ENCODE measurements at places on chromosomes 12 and 14.
A peak's percentile ranks its signal among the peaks of the same experiment; 100 is the strongest.

GRCh38 chr12:29743801-29744200, 39.9 kb downstream of the TMTC1 start:
- DNase-seq: no peak

GRCh38 chr12:46462641-46463355, 90.2 kb upstream of the SLC38A2 start:
- no peak for DNase-seq

DNA sequence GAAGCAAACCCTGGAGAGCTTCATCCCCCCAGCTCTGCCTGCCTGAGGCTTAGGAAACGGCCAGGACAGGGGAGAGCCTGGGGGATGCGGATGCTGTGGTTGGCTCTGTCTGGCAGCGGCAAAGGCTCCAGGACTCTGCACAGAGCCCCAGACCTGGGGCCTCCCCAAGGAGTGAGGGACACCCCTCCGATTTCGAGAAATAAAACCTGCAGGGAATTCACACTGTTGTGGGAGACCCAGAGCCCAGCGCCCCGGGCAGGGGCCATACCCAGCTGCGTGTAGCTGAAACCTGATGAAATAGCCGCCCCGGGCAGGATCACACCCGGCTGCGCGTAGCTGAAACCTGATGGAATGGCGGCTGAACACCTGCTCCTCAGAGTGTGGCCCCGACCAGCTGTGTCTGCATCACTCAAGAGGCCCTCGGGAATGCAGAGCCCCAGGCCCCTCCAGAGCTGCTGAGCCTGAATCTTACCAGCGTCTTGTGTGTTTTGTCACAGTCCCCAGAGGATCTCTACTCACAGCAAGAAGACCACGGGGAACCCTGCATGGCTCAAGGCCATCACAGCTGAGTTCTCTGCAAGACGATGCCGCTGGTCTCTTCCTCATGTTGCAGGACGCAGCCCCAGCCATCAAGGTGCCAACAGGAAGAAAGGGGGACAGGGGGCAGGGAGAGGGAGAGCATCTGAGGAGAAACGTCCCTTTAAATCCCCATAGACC, 46.5 kb upstream of the GALNT9 start:
- DNase-seq: no peak

- no peak for DNase-seq
Observed at GRCh38 chr14:36068777-36069534, 107.6 kb downstream of the PTCSC3 start.

- no peak for DNase-seq
Observed at GRCh38 chr12:107903341-107904061, 129.0 kb downstream of the ASCL4 start.

- no peak for DNase-seq
Observed at GRCh38 chr12:2503762-2504161, 291.0 kb upstream of the FKBP4 start.

GRCh38 chr12:29547151-29547632, 49.7 kb upstream of the OVCH1 start:
- no peak for DNase-seq

DNA sequence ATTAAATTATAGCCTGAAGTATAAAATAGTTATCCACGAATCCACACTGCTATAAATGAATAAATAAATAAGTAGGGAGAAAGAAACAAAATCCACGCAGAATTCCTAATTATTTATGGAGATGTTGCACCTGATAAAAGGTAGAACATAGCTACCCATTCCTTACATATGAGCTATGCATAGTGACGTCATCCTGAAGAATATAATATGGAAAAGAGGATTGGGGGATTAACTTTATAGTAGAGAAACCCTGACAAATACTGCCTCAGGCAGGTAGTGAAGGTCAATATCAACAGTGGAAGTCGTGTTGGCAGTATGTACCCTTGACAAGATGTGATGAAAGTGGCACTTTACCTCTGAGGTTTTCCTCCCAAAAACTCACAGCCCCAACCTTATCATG, 82.5 kb downstream of the PLCZ1 start:
- no peak for DNase-seq

DNA sequence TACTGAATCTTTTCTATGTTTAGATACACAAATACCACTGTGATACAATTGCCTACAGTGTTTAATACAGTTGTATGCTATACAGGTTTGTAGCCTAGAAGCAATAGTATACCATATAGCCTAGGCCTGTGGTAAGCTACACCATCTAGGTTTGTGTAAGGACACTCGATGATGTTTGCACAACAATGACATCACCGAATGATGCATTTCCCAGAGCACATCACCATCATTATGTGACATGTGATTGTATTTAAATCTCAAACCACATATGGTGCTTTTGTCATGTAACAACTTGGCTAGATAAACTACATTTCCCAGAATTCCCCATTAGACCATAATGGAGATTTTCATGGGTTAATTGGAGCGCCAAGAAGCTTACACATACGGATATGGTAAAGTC, 128.4 kb upstream of the CPNE8 start:
- no peak for DNase-seq

GRCh38 chr14:23694085-23694948, 58.2 kb downstream of the DHRS2 start:
- DNase-seq: no peak

- DNase-seq: no peak
Observed at GRCh38 chr14:101727611-101728366, 33.7 kb upstream of the PPP2R5C start.

DNA sequence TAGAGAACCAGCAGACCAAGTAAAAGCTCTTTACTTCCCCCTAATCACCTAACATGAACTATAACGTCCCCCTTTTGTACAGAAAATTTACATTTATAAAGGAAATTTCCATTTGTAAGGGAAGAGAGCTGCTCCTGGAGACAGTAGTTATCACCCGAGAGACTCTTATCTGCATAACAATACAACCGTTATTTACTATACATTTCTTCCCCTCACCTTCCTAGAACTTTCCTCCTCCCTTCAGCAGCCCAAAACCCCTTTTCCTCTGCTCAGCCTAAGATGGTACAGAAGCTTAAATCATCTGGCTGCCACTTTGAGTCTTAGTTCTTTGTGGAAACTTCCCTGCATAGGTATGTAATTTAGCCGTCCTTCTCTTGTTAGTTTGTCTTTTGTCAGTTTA, 40.4 kb upstream of the ETV6 start:
- DNase-seq: no peak

GRCh38 chr12:74415633-74416032, 122.0 kb upstream of the ATXN7L3B start:
- DNase-seq: no peak

GRCh38 chr12:112979041-112979680, 842 bp downstream of the OAS2 start:
- DNase-seq: peak; percentile 6

- no peak for DNase-seq
Observed at GRCh38 chr12:63224396-63224795, 73.4 kb upstream of the AVPR1A start.

DNA sequence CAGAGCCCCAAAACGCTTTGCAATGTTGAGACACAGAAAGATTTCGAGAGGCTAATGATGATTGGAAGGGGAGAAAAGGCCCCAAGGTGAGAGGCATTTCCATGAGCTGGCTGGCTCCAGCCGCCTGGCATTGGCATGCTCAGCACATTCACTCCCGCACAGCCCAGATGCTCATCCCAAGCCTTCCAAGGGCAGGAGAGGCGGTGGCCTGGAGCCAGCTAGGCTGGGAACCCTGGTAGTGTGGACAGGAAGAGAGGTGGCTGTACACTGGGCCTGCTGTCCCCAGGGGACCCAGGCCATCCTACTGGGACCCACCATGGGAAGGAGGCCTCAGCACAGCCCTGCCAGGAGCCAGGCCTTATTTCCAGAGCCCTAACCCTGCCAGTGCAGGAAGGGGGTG, 72.2 kb downstream of the SPTB start:
- DNase-seq: no peak

- DNase-seq: no peak
Observed at GRCh38 chr12:108231109-108231905, 102.2 kb downstream of the WSCD2 start.

DNA sequence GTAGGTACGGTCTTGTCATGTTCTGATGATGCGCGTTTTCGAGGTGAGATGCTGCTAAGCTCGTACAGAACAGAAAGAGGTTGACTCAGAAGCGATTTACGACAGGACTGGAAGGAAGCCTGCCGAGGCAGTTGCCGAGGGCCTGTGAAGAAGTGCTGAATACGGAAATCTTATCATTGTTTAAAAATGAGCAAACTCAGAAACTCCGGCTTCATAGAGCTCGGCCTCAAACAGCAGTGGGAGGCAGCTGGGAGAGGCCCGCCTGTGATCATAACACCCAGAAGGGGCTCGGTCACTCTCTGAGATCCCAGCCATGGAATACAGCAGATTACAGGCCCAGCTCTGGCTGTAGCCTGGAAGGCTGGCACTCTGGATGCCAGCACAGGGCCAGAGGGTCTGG, 87.4 kb downstream of the CPSF2 start:
- no peak for DNase-seq

DNA sequence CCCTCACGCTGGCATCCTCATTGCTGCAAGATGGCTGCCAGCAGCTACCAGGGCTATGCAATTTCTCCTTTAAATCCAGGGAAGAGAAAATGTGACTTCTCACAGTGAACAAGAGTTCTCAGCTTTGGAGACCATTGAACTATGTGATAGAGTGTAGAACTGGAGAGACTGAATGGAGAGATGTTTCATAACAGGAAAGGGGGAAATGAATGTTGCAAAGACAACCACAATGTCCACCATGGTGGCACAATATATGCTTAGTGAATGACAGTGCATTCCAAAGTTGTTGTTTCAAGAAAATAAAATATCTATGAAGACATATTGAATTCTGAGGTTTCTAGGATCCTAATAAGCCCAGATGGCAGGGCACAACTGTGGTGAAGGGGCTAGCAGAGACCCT, 13.2 kb upstream of the COCH start:
- DNase-seq: no peak

GRCh38 chr14:34201909-34202637, 251.2 kb upstream of the EGLN3 start:
- no peak for DNase-seq

DNA sequence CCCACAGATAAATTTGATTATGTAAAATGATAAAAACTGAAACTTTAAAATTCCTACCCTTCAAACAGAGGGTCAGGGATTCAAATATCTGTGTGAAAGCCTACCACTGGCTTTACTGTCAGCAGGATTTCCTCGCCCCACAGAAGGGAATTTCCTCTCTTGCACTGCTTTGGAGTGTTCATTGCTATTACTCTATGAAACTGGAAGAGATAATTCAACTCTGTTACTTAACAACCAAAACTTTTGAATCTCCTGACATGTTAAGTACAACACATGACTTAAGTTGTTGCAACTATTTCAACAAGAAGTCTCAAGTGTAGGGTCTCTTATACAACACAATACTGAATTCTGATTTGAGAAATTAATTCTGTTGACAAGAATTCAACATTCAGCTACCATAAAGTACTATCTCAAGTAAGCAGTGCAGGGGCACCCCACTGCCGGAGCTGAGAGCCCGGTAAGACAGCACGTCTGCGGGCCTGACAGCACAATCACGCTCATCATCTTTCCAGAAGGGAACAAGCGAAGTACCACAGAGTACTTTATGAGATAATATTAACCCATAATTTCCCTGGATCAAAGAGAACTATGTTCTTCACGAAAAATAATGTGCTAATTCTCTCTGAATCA, 22.9 kb downstream of the DICER1 start:
- no peak for DNase-seq

- DNase-seq: no peak
Observed at GRCh38 chr14:25049568-25050268, at the start of gene STXBP6. TSS of gene STXBP6 (minus strand) at chr14:25050147. CDS start at chr14:24974818, 75,329 bp downstream.

GRCh38 chr14:71739273-71739990, 192.8 kb upstream of the RGS6 start:
- DNase-seq: no peak

GRCh38 chr12:57579677-57580465, 11.1 kb upstream of the PIP4K2C start:
- no peak for DNase-seq

- DNase-seq: no peak
Observed at GRCh38 chr12:98696036-98696646, 51.1 kb downstream of the APAF1 start.

DNA sequence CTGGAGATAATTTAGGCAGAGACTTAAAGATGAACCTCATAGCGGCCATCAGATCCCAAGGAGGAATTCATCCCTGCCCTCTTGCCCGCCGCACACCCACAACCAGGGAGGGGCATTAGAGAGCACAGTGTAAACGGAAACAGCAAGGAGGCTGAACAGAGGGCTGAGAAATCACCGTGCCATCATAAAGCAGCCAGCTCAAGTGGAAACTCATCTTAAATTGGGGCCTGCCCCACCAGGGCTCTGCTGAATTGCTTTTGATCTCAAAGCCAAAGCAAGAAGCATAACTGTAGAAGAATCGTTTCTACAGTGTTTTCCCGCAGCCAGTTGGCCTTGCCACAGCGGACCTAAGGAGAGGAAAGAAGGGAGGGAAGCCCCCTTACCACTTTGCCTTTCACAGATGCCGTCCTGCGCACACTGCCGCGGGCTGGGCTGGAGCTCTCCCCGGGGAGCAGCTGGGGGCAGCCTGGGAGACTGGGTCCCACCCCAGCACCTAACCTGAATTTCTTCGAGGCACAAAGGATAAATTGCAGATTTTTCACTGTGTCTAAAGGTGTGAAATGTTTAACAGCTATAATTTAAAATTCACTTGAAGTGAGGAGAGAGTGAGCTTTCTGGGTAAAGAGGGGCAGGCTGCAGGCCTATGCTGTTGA, 51.8 kb upstream of the MMP17 start:
- DNase-seq: no peak

DNA sequence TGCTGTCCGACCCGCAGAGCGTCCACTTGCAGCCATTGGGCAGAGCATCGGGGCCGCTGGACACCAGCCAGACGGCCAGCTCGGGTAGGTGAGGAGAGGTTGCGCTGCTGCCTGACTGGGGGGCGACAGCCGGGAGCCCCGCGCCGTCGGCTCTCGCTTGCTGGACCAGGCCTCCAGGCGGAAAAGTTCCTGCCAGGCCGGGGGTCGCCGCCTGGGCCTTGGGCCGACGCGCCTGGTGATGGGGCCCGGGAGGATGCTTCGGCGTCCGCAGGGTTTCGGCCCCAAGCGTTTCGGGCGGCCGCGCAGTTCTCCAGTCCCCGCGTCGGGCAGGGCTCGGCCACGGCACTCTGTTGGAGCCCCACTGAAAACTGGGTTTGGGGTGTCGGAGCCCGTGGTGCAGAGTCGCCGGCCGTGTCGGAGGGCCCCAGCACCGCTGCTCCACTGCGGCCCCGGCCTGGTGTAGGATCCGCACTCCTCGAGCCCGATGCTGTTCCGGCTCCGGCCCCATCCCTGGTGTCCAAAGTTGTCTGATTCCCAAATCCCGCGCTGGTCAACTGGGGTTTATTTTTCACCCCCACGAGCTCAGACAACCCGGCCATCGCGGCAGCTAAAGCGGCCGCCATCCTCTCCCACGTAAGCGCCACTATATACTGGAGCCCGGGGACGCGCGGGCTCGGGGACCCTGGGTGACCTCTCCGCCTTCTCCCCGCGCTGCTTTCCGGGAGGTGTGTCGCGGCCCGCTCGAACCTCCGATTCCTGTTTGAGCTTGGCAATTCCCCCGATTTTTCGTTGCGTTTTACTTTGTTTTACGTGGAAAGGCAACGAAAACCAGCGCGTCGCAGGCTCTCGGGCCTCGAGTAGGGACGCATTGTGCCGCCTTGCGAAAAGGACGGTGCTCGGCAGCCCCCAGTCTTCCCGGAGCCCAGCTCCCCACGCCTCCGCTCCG, 872 bp downstream of the VSX2 start:
- no peak for DNase-seq
